NCI-H774 (cell line): ENCODE measurements at places on chromosomes 2 and 18.

DNA sequence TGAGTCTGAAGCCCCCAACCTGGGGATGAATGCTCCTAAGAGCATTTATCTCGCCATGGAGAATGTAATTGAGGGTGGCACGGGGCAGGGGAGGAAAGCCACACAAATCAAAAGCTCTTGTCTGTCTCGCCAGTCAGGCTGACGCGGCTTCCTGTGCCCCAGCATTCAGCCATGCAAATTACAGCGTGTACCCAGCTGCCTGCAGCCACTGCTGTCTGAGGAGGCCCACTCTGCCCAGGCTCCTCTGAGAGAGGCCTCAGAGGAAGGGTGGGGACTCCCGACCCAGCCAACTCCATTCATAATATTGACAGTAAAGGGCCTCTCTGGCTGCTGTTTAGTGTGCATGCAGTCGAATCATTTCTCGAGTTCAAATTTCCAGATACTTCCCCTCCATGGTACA is 22.0 kb downstream of the SMAD7 start:
- DNase-seq = peak; percentile 82

GRCh38 chr2:132747046-132747445 is 77.0 kb upstream of the LYPD1 start:
- no peak for DNase-seq

GRCh38 chr2:25895018-25895417 is 16.7 kb upstream of the ASXL2 start:
- no peak for DNase-seq

DNA sequence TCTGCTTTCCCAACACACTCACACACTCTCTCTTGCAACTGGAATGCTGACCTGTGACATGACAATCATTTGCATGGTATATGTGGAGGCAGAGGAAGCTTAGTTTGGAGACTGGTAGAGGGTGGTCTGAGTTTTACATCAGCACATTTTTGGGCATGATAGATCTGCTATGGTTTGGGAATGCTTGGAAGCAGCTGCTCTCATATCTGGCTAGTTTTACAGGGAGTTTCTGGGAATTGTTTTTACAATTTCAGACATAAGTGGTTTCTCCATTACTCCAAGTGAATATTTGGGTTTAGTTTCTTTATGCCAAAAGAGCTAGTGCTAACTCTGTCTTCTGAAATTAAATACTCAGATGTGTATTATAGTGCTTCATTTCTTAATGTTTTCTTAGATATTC is 977.6 kb downstream of the SUCLG1 start:
- DNase-seq = no peak

- DNase-seq = peak; percentile 3
These were observed 49.3 kb upstream of the DNAJC10 start for GRCh38 chr2:182666674-182667314.

DNA sequence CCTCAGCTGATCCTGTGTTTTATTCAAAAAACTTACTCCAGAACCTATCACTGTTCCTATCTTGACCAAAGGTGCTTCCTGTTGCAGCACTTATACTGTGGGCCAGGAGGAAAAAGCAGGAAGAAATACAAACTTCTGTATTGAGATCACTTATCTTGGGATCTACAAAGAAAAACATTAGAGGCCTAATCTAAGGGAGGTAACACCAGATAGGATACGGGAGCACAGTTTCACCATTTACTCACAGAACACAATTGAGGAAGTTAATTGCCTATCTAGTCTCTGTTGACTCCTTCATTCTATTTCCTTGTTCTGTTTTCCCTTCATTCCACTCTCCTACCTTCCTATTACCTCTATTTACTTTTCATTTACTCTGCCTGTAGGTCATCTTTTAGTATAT is 287.2 kb upstream of the LINC00305 start:
- DNase-seq = no peak

- no peak for DNase-seq
These were observed 24.1 kb downstream of the ST8SIA5 start for GRCh38 chr18:46732801-46733200.

DNA sequence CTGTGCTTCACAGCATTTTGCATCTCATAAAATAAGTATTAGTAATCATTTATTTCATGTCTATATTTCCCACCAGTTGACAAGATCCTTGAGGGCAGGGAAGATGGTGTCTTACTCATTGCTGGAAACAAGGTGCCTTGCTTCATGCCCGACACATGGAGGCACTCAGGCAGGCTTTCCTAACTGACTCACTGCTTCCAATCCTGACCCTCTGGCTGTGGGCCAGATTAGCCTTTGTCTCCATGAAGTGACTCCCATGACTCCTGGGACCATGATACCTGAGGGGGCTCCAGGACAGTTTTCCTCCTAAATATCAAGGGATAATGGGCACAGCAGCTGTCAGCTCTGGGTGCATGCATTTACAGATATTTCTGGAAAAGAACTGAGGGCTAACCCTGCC is 275.1 kb downstream of the AGPS start:
- DNase-seq = no peak

DNA sequence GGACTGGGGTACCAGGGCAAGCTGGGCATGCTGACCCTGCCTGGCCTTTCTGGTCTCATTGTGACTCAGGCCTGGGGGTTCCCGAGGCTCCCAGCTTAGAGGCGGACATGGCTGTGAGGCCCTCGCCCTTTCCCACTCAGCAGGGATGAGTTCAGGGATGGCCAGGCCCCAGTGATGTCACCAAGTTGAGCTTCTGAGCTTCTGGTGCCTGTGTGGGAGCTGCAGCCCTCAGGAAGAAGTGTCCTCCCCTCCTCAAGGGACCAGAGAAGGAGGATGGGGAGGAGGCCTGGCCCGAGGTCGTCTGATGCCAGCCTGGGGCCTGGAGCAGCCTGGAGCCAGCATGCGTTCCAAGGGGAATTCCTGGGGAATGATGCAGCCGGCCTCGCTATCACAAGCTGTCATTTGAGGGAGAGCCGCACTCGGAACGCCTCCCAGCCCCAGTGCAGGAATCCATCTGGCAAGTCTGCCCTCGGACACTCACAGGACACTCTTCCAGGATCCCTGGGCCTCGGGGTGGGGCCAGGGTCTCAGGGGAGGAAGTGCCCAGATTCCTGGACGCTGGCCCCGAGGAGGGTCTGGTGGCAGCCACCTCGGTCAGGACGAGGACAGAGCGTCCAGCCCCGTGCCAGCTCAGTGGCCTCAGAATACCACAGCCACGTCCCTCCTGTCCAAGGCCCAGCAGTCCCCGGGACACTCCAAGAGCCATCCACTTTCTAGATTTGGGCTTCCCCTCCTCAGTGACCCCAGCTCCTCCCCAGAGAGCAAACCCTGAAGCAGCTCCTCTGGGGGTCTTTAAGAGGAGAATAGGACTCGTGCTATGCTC is 61.2 kb upstream of the GPC1 start:
- no peak for DNase-seq

DNA sequence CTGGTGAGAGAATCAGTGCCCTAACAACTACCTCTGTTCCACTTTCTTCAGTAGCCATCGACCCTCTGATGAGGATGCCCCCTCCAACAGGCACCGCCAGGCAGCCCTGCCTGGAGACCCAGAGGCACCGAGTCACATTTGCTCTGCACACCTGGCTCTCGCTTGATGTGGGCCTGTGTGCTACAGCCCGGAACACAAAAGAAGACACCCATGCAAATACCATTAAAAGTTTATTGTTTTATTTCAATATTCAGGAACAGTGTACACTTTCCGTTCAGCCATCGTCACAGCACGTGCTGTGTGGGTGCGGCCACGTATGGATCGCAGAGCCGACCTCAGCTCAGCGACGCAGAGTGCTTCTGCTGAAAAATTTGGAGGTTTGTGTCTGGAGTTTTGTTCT is 154.0 kb downstream of the MBP start:
- DNase-seq = no peak

GRCh38 chr2:135984199-135985017 is 1.0 kb downstream of the DARS1 start:
- DNase-seq = no peak

DNA sequence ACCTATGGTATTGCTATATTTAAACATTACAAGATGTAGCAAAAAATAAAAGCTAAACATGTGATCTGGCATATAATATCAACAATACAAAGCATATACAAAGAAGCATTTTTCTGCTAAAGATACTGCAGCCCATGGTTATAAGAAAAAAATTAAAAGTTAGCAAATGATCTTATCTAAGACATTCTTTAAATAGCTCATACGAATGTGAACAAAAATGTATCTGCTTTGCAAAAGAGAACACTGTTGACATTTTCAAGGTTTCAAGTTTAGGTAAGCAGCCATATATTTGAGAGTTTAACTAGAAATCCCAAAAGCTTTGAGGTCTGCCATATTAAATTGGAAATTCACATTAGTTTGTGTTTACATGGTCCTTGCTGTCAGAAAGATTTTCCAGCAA is 301.0 kb upstream of the SLC39A10 start:
- DNase-seq = no peak

DNA sequence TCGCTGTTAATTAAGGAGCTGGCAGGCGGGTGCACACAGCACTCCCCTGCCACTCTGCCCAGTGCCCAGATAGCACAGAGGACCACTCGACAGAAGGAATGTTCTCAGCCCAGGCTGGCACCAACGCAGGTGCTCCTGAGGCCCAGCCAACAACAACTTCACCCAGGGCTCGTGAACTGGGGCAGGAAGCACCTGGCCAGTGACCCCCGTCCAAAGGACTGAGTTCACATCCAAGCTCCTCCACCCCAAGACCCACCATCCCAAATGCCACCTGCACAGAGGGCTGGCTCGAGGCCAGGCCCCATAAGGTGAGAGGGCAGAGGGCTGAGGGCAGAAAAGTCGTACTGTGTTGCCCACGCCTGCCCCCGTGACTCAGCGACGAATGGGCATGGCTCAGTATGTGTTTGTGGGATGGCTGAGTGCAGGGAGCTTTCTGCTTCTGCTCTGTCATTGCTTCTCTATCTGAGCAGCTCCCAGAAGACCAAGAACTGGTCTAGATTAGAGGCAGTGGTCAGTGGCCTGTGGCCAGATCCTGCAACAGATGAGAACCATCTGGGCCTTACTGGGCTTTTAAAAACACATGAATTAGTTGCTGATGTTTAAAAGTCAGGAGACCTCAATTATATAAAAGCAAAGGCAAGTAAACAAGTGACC is 68.4 kb downstream of the POLR1A start:
- no peak for DNase-seq

DNA sequence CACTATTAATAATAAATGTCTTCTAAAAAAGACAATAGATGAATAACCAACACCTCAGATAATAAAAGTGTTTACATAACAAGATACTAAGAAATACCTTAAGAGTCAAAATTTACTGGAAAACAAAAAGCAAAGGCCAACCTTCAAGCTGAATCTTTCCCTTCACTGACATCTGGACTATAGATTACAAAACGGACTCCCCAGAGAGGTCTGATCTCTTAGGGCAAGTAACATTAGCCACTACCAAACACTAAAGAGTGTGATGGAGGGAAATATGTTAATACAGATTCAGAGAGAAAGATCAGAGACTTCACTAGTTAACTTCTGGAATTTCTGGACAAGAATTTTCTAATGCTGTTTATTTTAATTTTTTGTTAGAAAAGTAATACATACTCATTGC is 13.9 kb downstream of the CLASP1 start:
- DNase-seq = no peak

- DNase-seq = no peak
These were observed 11.8 kb downstream of the RASGRP3 start for GRCh38 chr2:33488178-33488690.

DNA sequence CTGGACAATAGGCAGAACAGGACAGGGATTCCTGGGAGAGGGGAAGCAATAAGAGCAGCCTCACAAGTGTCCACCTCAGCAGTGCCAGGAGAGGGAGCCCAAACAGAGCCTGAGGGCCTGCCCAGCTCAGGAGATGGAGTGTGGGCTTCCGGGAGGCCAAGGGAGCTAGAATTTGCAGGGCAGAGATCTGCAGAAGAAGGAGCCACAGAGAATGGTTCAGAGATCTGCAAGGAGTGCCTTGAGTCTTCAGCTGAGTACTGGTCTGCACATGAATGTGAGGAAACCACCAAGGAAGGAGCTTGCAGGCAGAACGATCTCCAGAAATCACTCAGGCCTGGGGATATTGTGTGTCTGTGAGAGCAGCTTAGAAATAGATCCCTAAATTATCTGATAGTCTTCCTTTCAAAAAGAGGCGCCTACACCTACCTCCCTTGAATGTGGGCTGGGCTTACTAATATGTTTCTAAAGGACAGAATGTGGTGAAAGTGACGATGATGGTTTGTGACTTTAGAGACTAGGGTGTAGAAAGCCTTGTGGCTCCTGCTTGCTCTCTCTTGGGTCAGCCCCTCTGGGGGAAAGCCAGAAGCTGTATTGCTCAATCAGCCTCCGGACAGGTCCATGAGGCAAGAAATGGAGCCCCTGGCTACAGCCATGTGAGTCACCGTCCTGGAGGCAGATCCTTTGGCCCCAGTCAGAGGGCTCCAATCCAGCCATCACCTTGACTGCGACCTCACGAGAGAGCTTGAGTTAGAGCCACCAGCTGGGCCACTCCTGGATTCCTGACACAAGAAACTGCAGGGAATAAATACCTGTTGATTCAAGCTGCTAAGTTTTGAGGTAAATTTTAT is 7.6 kb upstream of the LPIN1 start:
- DNase-seq = no peak

- DNase-seq = no peak
These were observed 17.2 kb downstream of the PCBP1 start for GRCh38 chr2:70104231-70105111.

DNA sequence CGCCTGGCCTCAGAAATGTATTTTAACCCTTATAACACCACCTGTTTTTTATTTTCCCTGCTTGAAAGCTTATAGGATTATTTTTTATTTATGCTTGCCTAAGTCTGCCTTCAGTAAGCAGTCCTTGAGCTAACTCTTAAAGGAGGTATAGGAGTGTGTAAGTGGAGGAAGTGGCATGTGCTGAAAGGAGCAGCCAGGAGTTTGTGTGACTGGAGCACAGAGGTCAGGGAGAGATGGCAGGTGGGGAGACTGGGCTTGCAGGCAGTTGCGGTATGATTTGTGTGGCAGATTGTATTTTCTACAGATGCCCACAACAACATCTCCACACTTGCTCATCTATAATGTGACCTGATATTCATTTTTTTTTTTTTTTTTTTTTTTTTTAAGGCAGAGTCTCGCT is 27.2 kb upstream of the PAIP2B start:
- DNase-seq = no peak

DNA sequence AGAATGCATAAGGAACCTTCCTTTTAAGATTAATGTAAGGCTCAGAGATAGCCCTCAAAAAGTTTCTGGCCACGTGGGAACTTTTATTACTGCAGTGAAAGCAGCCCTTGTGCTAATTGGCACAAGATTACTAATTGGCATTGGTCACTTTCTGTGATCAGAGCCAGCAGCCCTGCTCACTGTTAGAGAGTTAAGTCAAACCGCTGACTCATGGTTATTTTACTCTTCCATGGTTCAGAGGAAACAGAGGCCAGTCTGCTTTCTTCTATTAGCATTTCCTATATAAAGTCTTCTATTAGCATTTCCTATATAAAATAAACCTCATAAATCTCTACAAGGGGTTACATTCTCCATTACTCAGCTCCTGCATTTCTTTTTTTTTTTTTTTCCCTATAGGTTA is 1.5 kb upstream of the SLC35G4 start:
- DNase-seq = no peak

- no peak for DNase-seq
These were observed 288.7 kb downstream of the LPIN1 start for GRCh38 chr2:12035029-12035720.

- peak; percentile 20 for DNase-seq
These were observed 68.6 kb downstream of the CAMKMT start for GRCh38 chr2:44430342-44430741.
